ENCODE measurements at places on chromosomes 2 and 18.

- DNase-seq, result no peak
These were observed 23.5 kb upstream of the SCG2 start for GRCh38 chr2:223625652-223626051.

DNA sequence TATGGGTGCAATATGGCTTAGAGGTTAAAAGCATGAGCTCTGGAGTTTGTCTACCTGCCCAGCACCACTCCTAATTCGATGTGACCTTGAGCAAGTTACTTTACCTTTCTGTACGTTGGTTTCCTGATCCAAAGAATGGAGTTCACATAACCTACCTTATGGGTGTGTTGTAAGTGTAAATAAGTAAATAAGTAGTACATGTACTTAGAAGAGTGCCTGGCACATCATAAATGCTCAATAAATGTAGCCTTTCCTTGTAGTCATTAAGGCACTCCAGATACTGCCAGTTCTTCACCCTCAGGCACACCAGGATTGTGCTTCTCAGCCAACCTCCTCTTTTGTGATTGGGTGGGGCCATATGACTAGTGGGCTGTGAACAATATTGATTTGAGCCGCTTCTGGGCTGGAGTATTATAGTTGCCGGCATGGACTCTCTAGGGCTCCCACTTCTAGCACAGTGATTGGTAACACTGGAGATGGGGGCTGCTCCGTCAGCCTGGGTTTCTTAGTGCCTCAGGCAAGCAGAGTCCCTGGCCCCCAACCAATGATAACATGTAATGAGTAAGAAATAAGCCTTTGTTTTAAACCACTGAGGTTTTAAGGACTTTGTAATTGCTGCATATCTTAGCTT is 101.7 kb upstream of the NOSTRIN start:
- no peak for DNase-seq

- DNase-seq, result no peak
These were observed 25.7 kb downstream of the CCBE1 start for GRCh38 chr18:59671551-59671950.

DNA sequence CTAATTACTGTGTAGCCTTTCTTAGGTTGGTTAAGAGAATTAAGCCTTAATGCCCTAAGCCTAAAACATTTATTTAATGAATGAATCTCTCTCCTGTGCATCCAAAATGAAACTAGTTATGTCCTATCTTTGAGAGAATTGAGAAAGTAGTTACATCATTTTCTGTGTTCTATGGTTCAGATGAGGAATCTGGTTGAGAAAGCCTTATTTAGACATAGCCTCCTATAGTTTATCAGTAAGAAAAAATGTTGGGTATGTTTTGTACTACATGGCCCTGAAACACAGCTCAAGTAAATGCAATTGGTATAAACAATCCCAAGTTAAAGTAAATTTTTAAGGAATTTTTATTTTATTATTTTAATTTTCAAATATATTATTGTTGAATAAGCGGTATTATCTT is 25.9 kb upstream of the RAMP1 start:
- DNase-seq, result no peak

- no peak for DNase-seq
These were observed 675 bp downstream of the FZD5 start for GRCh38 chr2:207768866-207769596.

GRCh38 chr2:210964141-210964764 is 407.9 kb downstream of the CPS1 start:
- DNase-seq, result no peak

- DNase-seq, result no peak
These were observed 75.3 kb upstream of the SIX3 start for GRCh38 chr2:44866152-44866551.

- DNase-seq, result no peak
These were observed 65.5 kb upstream of the ATG16L1 start for GRCh38 chr2:233185963-233186362.

GRCh38 chr18:23087352-23087751 is 47.9 kb upstream of the CABLES1 start:
- no peak for DNase-seq

All from stimulated activated CD8-positive, alpha-beta memory T cell treated with anti-CD3 and anti-CD28 coated beads, Interleukin-12 subunit alpha, Interleukin-12 subunit beta, amount 100 ng/mL, for 1 hour (primary cell).